ENCODE measurements at places on chromosomes 12 and 14.

GRCh38 chr14:91140672-91141071 lies 26.8 kb downstream of the DGLUCY start:
- DNase-seq: peak; percentile 44

- no peak for DNase-seq
These were observed 68.8 kb downstream of the SLCO1A2 start for GRCh38 chr12:21265932-21266331.

DNA sequence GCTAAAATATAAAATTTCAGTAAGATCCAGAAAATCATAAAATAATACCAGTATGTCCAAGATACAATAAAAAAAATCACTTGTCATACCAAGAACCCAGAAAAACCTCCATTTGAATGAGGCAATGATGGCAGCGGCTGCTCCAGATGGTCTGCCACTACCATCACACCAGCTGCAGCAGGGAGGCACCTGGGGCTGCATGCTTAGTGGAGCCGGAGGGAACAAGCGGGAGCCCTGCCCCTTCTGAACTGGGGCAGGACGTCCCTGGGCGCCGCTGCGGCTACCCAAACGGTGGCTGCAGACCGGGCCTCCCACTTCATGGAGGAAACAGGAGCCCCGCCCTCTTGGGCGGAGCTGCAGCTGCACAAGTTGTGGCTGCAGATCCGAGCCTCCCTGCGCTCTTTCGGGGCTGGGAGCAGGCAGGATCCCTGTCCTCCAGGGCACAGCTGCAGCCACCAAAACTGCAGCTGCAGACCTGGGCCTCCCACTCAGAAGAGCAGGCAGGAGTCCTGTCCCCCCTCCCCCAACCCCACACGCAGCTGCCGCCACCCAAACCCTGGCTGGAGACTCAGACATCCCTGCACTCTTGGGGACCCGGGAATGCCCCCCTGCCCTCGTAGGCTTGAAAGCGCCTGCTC lies 36.1 kb upstream of the OR5AU1 start:
- peak; percentile 94 for DNase-seq

- no peak for DNase-seq
These were observed 3.0 kb upstream of the GARIN2 start for GRCh38 chr14:67186172-67186768.

DNA sequence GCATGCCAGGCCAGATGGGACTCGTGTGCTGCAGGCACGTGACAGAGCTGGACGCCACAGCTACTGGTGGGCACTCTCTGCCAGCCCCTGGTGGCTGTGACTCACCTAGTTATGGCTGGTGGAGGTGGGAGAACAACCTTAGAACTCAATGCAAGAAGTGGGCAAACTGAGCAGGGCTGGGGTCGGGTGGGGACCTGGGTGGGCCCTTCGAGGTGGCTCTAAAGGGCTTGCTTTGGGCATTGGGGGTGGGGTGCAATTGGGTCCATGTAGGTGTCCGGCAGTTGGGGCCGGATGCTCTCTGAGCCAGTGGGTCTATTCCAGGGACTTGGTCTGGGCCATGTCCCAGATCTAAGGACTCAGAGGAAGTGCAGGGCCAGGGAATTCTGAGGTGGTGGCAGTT lies 5.1 kb upstream of the SERPINA12 start:
- no peak for DNase-seq

DNA sequence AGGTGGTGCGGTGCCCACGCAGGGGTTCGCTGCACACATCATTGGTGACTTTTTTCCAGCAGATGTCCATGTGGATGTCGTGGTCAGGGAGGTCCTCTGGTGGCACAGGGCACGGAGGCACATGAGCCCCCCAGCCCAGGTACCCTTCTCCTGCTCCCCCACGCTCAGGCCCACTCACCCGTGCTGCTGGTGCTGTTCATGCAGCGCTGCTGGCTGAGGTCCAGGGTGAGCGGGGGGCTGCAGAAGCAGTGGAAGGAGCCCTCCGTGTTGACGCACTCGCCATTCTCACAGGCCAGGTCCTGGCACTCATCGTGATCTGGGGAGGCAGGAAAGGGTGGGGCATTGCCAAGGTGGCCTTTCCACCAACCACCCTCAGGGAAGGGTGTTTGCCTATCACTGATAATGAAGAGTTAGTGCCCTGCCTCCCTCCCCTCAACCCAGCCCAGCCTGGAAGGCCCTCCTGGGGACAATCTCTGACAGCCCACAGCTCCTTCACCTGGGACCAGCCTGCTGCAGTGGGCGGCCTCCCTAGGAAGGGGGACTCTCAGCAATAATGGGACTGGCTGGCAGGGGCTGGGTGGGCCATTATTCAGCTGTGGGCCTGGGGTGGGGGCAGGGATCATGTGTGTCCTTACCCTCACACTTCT lies 9.8 kb downstream of the ISCA2 start:
- no peak for DNase-seq

DNA sequence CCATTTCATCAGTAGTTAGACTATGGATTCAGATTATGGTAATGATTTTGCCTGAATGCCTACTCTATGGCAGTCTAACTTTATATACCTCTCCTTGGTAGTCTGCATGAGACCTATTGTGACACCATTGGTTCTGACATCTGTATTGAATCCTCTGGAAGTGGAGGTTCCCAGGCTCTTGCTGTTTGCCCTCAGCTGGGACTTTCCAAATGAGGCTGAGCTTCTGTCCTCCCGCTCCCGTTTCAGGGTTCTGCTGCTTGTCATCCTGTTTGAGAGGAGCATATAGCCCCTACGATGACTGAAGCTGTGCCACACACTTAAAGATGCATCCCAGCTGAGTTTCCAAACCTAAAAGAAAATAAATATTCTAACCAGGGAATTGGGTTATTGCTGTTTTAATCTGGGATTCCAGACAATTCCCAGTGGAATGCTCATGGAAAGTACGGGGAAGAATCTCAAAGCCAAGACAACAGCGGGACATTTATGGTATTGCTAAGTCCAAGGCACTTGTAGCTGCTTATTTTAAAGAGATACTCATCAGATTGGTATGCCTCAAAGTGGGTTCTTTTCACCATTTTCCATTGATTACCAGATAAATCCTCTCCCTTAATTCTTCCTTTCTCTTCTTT lies 105.9 kb downstream of the ETV6 start:
- DNase-seq: no peak

DNA sequence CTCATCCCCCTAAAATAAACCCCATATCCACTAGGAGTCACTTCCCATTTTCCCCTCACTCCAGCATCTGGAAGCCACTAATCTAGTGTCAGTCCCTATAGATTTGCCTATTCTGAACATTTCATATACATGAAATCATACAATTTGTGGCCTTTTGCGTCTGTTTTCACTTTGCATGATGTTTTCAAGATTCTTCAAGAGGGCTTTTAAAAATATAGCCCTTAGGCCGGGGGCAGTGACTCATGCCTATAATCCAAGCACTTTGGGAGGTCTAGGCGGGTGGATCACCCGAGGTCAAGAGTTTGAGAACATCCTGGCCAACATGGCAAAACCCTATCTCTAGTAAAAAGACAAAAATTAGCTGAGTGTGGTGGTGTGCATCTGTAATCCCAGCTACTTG lies 104.7 kb downstream of the VEZT start:
- no peak for DNase-seq

DNA sequence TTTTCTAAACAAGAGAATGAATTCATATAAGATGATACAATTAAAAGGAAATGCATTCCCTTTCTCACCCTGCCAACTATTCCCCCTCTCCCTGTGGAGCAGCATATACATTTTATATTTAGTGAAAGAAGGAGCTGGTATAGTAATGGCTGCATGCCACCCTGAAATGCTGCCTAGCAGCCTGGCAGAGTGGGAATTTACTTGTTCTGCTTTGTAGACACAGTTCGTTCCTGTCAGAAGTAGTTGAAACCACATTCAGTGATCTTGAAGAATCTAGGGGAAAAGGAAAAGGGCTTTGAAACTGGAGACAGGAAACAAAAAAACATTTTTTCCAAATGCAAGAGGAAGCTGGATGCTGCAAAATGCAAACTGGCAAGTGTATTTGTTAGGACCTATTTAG lies 176.0 kb upstream of the PLEKHA5 start:
- no peak for DNase-seq

GRCh38 chr14:54435500-54435981 lies 5.6 kb downstream of the CNIH1 start:
- no peak for DNase-seq

GRCh38 chr12:119178544-119179334 lies at the start of gene HSPB8:
TSS of gene HSPB8 (plus strand) at chr12:119178931. CDS start at chr12:119179313, 382 bp downstream.
- DNase-seq: peak; percentile 90

- no peak for DNase-seq
These were observed 15.1 kb downstream of the PHETA1 start for GRCh38 chr12:111353603-111354295.
